ENCODE measurements at places on chromosomes 5 and 9.

GRCh38 chr5:128174951-128175350 lies 91.4 kb downstream of the SLC12A2 start:
- no peak for DNase-seq

DNA sequence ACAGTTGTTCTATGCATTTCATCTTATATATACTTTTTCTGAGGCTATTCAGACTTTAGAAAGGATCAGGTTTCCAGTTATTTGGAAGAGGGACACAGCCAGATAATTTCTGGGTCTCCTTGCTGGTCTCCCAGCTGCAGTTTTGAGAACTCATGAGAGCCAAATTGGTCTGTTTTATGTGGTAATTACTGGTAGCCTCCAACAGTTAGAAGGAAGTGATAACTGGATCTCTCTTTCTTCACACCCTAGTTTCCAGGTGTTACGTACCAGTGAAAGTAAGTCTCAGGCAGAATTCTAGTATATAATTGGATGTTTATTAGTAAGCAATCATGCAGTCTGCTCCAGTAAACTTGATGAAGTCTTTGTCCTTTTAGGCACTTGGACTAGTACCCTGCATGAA lies 63.2 kb upstream of the RPS23 start:
- no peak for DNase-seq

- DNase-seq: no peak
Observed at GRCh38 chr5:127425868-127426267, 91.6 kb upstream of the PRRC1 start.

GRCh38 chr5:143019157-143019556 lies 249.0 kb downstream of the ARHGAP26 start:
- no peak for DNase-seq
